Mesothelial cell of epicardium (in vitro differentiated cells): ENCODE measurements at places on chromosomes 7 and 10. TPM values are rescaled to one million over a fixed set of nuclear protein-coding genes. Genes with fewer than 3 reads are reported as not detected.

Gene UNCX
- not detected in 3 replicates for total RNA-seq

Gene SFTPA1
- not detected in 3 replicates for total RNA-seq

Gene GPR85
- total RNA-seq = 1.8 to 2.2 TPM (median 2.1 TPM) in 3 replicates

Gene TAS2R41
- not detected in 3 replicates for total RNA-seq

Gene SPOCK2
- total RNA-seq = 26.7 to 32.4 TPM (median 28.5 TPM) in 3 replicates

Gene FKBP6
- not detected in 3 replicates for total RNA-seq
